ENCODE measurements at places on chromosomes 1 and 21.
A peak's percentile ranks its signal among the peaks of the same experiment; 100 is the strongest.

- no peak overlapping the region for H3K4me3 ChIP-seq
- peaks cover 23% of the 10 kb centered on the region for H3K27me3 ChIP-seq
- H3K4me1 ChIP-seq, result no peaks in the 10 kb centered on the region
These were observed 19.1 kb downstream of the ARHGAP29 start for GRCh38 chr1:94218332-94218731.

DNA sequence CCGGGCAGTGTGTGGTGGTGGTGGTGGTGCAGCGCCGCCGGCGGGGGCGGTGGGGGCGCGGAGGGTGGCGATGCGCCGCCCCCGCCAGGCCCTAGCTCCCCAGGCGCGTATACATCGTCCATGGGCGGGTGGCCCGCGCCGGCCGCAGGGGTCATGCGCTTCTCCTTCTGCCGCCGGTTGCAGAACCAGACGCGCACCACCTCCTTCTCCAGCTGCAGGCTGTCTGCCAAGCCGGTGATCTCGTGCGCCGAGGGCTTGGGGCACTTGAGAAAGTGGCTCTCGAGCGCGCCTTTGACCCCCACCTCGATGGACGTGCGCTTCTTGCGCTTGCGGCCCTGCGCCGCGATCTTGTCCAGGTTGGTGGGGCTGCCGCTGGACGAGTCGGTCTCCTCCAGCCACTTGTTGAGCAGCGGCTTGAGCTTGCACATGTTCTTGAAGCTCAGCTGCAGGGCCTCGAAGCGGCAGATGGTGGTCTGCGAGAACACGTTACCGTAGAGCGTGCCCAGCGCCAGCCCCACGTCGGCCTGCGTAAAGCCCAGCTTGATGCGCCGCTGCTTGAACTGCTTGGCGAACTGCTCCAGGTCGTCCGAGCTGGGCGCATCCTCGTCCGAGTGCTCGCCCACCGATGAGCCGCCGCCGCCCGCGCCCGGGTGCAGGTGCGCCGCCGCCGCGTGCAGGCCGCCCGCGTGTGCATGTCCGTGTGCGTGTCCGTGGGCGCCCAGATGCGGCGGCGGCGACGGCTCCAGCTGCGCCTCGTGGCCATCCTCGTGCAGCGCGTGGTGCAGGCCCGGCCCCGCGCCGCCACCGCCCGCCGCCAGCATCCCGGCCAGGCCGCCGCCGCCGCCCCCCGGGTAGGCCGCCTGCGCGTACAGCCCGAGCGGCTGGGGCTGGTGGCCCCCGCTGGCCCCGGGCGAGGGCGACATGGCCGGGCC lies 926 bp downstream of the POU3F1 start:
- H3K27me3 ChIP-seq, result peaks cover 57% of the 10 kb centered on the region
- H3K36me3 ChIP-seq, result no peaks in the 10 kb centered on the region
- no peak overlapping the region for H3K27ac ChIP-seq

- H3K36me3 ChIP-seq, result peaks cover 31% of the 10 kb centered on the region
- peak overlapping the region; percentile 92 for H3K4me3 ChIP-seq
- H3K27ac ChIP-seq, result peak overlapping the region; percentile 89
- no peaks in the 10 kb centered on the region for H3K27me3 ChIP-seq
- peaks cover 47% of the 10 kb centered on the region for H3K4me1 ChIP-seq
- DNase-seq, result no peak
These were observed 345 bp downstream of the SLX9 start for GRCh38 chr21:44940116-44940631.

- no peak overlapping the region for H3K27ac ChIP-seq
- DNase-seq, result no peak
- peaks cover 2% of the 10 kb centered on the region for H3K27me3 ChIP-seq
- no peak overlapping the region for H3K4me3 ChIP-seq
- no peaks in the 10 kb centered on the region for H3K36me3 ChIP-seq
These were observed 187.1 kb upstream of the NFIA start for GRCh38 chr1:60895252-60895651.

DNA sequence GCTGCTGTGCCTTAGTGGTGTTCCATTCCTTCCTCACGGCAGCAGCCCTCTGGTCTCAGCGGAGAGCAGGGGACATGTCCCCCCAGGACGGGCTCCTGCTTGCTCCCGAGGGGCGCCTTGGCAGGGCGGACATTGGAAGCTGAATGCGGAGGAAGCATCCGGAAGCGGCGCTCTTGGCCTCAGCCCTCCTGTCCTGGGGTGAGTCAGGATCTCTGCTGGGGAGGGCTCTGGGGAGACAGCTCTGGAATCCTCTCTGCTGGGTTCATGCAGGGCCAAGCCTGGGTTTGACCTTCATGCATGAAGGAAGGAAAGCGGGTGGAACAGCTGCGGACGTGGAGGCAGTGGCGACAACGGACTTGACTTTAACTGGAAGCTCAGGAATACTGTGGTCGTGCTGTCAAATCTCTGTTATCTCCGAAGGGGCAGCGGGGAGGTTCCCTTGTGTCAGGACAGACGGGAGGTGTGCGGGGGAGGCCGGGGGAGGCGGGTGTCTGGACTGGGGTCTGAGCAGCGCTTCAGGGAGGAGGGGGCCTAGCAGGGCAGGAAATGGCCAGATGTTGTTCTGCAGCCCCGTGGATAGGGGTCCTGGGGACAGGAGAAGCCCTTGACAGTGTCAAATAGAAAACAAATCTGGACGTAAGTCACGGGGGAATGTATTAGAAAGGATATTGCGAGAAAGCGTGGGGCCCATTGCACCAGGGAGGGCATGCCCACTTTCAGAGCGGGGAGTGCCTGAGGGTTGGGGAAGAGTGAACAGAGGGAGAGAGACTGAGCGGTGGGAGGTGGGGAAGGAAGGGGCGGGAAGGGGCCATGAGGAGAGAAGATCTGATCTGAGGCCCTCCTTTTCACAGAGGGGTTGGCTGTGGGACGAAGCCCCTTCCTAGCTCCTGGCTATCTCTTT lies 26.6 kb downstream of the CRYAA start:
- no peaks in the 10 kb centered on the region for H3K36me3 ChIP-seq
- no peak overlapping the region for H3K4me3 ChIP-seq

DNA sequence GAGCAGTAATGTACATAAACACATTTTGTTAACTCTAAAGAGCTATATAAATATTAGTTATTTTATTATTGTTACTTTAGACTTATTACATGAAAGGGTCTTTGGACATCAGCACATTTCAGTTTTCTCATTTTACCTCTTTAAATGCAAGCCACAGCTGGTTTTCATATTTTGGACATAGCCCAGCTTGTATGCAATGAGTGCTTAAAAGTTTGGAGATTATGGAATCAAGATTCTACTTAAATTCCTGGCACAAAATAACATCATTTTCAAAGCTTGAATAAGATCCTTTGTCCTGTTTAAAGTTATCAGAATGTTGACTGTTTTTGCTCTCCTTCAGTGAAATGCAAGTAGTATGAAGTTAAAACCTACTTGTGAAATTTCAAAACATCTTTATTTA lies 15.5 kb upstream of the LEPR start:
- peaks cover 8% of the 10 kb centered on the region for H3K36me3 ChIP-seq
- no peak for DNase-seq
- H3K27me3 ChIP-seq, result peaks cover 4% of the 10 kb centered on the region
- no peak overlapping the region for H3K4me3 ChIP-seq

- peaks cover 67% of the 10 kb centered on the region for H3K27me3 ChIP-seq
- H3K4me3 ChIP-seq, result no peak overlapping the region
- no peak overlapping the region for H3K27ac ChIP-seq
- no peaks in the 10 kb centered on the region for H3K36me3 ChIP-seq
- no peak for DNase-seq
These were observed 10.0 kb upstream of the OLIG2 start for GRCh38 chr21:33015756-33016155.

- H3K36me3 ChIP-seq, result no peaks in the 10 kb centered on the region
- DNase-seq, result no peak
- H3K4me3 ChIP-seq, result no peak overlapping the region
- peaks cover 15% of the 10 kb centered on the region for H3K27me3 ChIP-seq
- H3K4me1 ChIP-seq, result peaks cover 10% of the 10 kb centered on the region
These were observed 7.5 kb upstream of the PSEN2 start for GRCh38 chr1:226862890-226863289.

All from activated naive CD8-positive, alpha-beta T cell treated with anti-CD3 and anti-CD28 coated beads, Interleukin-2, amount 50 U/mL, for 24 hours (primary cell).